NCI-H2107 (cell line): ENCODE measurements at places on chromosomes 5 and 9.

- no peak for DNase-seq
These were observed 15.0 kb downstream of the NPR3 start for GRCh38 chr5:32726086-32726557.

- no peak for DNase-seq
These were observed 63.4 kb downstream of the BARX1 start for GRCh38 chr9:93891549-93892310.

- DNase-seq: no peak
These were observed 69.6 kb downstream of the ANKRD33B start for GRCh38 chr5:10633271-10634049.

DNA sequence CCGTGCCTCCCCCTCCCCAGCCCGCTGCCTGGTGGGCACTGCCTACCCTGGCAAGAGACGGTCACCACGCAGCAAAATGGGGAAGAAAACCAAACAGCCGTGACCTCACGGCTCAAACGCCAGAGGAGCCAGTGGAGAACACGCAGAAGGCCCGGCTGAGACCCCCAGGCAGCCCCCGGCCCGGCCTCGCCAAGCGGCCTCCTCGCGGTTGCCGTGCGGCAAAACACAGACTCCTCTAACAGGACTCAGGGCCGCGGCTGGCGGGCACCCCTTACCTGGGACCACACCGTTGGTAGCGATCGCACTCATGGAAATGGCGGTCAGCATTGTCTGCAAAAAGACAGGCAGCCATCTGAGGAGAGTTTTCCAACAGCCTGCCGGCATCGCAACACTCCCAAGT, 23.8 kb downstream of the SLC12A7 start:
- DNase-seq: no peak

DNA sequence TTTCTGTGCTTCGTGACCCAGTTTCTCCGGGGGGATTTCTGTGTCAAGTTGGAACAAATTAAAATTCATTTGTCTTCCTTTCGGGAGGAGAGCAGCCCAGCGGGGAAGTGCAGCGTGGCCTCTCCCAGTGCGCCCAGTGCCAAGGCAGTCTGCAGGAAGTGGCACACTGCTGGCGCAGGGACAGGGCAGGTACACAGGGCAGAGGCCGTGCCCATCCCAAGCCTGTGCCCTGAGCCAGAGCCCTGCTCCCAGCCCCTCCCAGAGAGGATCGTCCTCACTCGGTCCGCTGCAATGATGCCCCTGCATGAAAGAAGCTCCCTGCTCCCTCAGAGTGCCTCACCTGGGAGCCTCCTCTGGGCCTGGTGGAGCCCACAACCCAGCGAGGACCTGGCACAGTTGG, 82.4 kb upstream of the PPP1R26 start:
- no peak for DNase-seq

GRCh38 chr5:174198541-174198940, 153.0 kb downstream of the NSG2 start:
- DNase-seq: no peak

DNA sequence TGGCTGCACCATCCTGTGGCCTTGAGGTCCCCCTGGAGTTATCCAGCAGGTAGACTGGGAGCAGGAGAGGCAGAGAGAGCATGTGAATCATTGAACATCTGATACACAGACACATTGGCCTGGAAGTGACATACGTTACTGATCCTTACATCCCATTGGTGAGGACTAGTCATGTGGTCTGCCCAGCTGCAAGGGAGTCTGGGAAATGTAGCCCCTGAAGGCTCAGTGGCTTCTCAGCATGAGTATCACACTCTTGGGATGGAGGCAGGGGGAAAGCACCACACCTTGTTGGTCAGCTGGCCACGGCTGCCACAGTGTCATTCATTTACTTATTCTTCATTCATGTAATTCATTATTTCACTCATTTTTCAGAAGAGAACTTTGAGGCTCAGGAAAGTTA, 13.3 kb upstream of the KCNMB1 start:
- no peak for DNase-seq

GRCh38 chr5:140106101-140106500, 7.8 kb upstream of the PURA start:
- no peak for DNase-seq

DNA sequence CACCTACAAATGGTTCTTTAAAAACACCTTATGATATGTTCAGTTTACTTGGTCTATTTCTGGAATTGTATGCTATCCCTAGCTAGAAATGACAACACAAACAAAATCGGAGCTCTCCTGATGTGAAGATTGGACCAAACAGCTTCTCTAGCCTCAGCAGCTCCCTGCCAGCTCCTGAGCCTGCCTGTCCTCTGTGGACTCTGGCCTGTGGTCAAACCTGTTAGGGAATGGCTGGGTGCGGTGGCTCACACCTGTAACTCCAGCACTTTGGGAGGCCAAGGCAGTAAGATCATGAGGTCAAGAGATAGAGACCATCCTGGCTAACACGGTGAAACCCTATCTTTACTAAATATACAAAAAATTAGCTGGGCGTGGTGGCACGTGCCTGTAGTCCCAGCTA, 195.3 kb downstream of the GAS1 start:
- DNase-seq: no peak

GRCh38 chr9:26413611-26414010, 479.0 kb downstream of the CAAP1 start:
- DNase-seq: no peak

GRCh38 chr9:85730916-85731630, 10.7 kb downstream of the AGTPBP1 start:
- no peak for DNase-seq

- no peak for DNase-seq
These were observed 1.1 kb downstream of the NDOR1 start for GRCh38 chr9:137206602-137207001.

GRCh38 chr9:88322906-88323566, 65.2 kb upstream of the SPIN1 start:
- DNase-seq: no peak

DNA sequence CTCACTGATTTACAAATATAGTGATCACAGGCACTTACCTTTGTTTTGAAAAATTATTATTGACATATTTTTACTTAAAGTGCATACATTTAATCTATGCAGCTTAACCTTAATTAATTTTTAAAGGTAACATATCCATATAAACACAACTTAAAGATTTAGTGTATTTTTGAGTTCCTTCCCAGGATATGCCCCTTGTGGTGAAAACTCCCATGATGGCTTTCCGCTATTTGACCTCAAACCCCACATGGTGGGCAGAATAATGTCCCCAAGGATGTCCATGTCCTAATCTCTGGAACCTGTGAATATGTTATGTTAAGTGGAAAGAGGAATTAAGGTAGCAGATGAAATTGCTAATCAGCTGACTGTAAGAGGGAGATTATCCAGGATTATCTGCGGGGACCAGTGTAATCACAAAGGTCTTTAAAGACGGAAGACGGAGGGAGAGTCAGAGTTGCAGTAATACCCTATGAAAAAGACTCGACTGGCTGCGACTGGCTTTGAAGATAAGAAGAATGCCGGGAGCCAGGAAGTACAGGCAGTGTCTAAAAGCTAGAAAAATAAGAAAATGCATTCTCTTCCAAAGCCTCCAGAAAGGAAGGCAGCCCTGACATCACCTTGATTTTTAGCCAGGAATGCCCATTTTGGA, 193.9 kb downstream of the ICE1 start:
- no peak for DNase-seq

- DNase-seq: no peak
These were observed 39.0 kb downstream of the DROSHA start for GRCh38 chr5:31492869-31493268.

- DNase-seq: no peak
These were observed 1829.6 kb upstream of the NUDT12 start for GRCh38 chr5:105392122-105392709.

DNA sequence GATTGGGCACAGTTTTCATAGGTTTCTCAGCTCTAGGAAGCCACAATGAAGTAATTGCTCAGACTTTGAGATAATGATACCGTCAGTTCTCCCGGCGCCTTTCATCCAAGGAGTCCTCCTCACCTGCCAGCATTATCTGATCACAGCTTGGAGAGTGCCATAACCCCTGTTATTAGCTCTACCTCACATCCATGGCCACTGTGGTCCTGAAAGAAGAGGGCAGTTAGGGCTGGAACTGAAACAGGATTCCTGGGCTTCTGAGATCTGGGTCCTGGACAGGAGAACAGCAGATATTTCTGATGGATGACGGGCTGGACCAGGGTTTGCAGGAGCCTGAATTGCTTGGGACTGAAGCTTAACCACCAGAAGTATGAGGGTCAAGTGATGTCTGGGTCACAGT, 13.5 kb downstream of the RGS3 start:
- DNase-seq: no peak

DNA sequence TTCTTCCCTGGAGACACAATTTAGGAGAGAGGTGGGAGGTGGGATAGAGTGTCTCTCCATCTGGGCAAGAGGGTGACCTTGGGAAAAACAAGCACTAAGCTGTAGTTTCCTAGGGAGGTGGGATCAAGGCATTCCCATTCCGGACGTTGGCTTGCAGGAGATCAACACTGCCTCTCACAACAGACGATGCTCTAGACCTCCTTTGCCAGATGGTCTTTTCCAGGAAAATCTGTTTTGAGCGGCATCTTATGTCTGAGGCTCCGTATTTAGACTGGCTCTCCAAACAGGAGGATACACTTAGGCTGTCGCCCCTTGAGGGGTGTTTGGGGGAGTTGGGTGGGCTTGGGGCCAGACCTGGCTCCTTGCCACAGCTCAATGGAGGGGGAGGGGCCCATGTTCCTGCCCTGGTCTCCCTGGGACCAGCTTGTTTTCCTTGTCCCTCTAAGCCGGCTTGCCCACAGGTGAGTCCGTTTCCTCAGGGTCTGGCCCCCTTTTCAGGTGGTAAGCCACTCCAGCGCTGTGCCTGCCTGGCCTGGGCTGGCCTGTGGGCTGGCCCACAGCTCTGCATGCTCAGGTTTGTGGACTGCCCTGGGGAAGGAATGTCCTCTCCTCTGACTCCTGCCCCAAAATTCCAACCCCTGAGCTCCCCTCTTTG, 2.4 kb downstream of the PSD2 start:
- no peak for DNase-seq

GRCh38 chr5:61431923-61432620, 100.0 kb downstream of the ZSWIM6 start:
- no peak for DNase-seq

DNA sequence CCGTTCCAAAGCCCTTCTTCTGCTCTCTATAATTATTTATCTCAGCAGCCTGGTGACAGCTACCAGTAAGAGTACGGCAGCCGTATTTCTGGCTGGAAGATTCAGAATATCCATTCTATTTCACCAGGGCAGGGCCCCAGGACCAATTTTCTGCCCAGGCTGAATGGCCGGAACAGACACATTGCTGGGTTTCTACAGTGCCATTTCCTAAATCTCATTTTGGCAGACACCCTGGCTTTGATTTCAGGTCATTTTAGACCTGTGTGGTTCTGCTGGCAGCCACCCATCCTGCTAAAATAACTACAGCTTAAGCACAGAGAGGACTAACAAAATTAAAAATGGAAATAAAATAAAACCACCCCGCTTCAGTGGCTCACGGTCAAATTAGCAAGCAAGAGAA, 95.0 kb downstream of the CRB2 start:
- DNase-seq: no peak
